Myocyte (in vitro differentiated cells): ENCODE measurements at places on chromosomes 2 and 18. TPM values are rescaled to one million over a fixed set of nuclear protein-coding genes. Genes with fewer than 3 reads are reported as not detected.

OR6B3 gene
- total RNA-seq: not detected in 2 replicates

DNA sequence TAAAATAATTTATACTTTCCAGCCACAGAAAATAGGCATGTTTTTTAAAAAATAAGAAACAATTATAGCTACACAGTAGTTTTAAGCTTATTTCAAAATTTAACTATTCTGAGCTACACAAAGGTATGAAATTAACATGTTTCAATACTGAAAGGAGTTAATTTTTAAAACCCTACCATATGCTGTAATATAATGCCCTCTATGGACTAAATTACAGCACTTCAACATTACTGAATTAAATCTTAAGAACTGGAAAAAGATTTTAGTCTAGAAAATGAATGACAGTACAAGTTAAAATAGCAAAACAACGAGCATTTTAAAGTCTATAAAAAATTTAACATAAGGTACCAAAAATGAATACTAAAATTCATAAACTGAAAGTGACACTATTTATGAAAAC, 36.3 kb downstream of the RTN4 start:
- DNase-seq: no peak

GRCh38 chr2:30569946-30570345, 122.9 kb downstream of the LCLAT1 start:
- no peak for DNase-seq

DNA sequence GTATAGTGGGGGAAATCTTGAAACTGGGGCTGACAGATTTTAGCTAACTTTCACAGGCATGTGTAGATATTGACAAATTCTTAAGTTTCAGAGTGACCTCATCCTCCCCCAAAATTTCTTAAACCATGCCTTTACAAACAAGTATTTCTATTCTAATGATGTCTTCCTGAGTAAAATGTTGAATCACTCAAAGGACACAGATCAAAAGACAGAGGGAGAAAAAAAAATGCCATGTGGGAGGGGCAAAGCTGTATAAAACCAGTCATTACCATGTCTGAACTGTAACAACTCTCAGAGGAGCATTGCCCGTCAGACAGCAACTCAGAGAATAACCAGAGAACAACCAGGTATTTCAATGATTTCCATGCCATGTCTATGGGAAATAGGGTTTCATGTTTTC, at the start of gene SERPINB2:
SERPINB2 (plus strand) TSS at position 282 of the 400 bp plus-strand sequence. CDS start 3,740 bp downstream, outside the sequence.
- DNase-seq: no peak

PHLPP1 gene
- total RNA-seq: 4.8 and 4.9 TPM in 2 replicates

GRCh38 chr18:24491927-24492834, 31.7 kb downstream of the HRH4 start:
- DNase-seq: no peak

- no peak for DNase-seq
Measured at GRCh38 chr2:82636402-82637020, 1822.6 kb downstream of the SUCLG1 start.

STPG4 gene
- 0.24 TPM in 1 of 2 replicates, not detected in the other for total RNA-seq

- DNase-seq: no peak
Measured at GRCh38 chr18:39365836-39366485, 1800.4 kb upstream of the CELF4 start.

DNA sequence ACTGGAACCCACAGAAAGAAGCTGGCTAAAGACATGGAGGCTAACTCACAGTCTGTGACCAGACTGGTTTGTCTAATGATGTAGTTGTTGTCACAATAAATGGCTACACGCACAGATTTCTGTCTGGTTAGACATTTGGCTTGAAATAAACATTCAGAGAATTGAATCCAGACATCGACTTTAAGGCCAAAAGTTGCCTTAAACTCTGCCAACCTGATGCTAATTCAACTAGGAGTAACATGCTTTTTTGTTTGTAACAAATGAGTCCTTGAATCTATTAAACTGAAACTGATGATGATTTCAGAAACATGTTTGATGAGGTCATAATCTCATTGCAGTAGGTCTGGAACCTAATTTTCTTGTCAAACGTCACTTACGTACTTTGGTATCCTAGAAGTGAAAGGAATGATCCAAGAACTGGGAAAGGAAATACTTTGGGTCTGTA, 123.8 kb downstream of the ERBB4 start:
- no peak for DNase-seq

DNA sequence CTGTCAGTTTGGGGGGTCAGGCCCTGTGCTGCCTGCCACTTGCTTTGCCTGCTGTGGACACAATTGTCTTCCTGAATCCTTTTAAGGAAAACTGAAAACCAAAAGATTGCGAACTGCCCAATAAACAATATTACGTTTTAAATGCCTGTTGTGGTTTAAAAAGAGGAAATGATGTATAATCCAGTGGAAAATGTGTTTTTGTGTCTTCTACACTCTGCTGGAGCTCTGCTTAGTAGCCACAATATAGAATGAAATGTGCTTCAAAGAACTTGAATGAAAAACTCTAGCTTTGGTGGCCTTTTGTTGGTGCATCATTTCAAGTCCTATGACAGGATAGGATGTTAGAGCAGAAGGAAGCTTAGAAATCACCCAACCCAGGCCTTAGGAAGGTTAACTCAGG, 23.2 kb upstream of the CABYR start:
- no peak for DNase-seq

DNA sequence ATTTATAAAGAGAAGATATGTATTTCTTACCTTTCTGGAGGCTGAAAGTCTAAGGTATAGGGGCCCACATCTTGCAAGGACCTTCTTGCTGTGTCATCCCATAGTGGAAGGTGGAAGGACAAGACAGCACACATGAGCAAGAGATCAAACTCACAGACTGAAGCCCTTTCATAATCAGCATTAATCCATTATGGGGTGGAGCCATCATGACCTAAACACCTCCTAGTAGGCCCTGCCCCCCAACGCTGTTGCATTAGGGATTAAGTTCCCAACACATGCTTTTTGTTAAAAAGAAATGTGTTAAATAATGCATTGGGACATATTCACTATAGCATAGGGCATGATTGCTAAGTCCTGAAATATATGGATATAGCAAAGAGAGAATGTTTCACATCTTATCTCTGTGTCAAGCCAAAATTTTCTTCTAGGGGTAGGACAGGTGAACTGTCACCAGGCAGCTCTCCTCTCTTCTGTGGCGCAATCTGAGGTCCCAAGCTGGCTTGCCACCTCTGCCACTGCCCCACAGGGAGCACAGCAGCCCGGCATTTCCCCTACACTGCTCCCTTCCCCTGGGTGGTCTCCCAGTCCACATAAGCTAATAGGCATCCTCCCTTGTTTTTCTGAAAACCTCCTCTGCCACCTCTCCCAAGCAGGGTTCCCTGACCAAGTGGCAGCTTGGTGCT, 8.3 kb upstream of the CTIF start:
- no peak for DNase-seq

DNA sequence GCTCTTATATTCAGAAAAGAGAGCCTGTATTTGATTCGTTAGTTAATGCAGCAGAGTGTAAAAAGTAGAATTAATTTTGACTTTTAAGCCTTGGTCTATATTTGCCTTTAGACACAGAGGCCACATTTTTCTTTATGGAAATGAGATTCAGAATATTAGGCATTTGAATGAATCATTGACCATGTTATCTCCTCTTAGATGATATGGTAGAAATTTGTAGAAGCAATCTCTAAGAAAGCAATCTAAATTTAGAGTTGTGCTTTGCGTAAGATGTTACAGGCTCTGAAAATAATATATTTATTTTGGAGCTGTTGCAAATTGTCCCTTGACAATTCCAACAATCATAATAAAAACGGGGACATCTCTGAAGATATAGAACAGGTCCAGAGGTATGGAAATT, 68.3 kb upstream of the ST6GAL2 start:
- DNase-seq: no peak

DNA sequence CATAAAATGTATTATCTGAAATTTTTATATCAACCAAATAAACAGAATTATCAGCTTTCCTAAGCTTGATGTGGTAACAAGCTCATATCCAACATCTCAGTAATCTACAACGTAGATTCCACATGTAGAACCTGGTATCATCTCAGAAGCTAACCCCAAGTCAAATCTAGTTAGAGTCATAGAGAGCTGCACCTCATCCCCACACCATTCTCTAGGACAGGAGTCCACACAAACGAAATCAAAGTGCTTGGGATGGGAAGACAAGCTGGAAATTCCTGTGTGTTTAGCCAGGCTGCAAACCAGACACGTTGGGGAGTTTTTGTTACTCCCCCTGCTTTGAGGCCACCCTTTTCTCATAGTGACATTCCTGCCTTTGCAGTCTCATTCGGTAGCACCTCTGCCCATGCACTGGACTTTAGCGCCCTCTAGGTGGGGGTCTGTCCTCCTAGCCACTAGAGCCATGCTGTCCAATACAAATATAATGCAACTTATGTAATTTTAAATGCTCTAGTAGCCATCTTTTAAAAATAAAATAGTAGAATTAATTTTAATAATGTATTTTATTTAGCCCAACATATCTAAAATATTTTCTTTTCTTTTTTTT, 28.1 kb upstream of the SATB2 start:
- DNase-seq: peak; percentile 71

GRCh38 chr2:2886922-2887321, 490.7 kb downstream of the EIPR1 start:
- DNase-seq: no peak

- no peak for DNase-seq
Measured at GRCh38 chr18:42586601-42587000, 528.9 kb downstream of the RIT2 start.

KRTCAP3 gene
- not detected in 2 replicates for total RNA-seq

DNA sequence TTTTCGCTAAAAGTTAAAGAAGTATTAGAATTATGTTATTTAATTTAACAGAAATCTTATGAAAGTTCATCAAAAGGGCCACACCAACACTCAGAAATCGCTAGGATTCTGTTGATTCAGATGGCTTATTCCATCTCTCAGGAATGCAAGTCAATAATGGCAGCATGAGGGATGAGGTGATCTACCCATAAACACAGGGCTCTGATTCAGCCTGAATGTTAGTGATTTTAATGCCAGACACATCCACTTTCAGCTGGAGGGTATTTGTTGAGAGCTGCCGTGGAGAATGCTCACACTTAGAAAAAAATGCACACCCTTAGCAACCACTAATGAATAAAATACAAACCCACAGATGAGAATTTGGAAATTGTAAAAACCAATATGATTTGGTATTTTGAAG, 173.3 kb upstream of the ERBB4 start:
- peak; percentile 19 for DNase-seq

DNA sequence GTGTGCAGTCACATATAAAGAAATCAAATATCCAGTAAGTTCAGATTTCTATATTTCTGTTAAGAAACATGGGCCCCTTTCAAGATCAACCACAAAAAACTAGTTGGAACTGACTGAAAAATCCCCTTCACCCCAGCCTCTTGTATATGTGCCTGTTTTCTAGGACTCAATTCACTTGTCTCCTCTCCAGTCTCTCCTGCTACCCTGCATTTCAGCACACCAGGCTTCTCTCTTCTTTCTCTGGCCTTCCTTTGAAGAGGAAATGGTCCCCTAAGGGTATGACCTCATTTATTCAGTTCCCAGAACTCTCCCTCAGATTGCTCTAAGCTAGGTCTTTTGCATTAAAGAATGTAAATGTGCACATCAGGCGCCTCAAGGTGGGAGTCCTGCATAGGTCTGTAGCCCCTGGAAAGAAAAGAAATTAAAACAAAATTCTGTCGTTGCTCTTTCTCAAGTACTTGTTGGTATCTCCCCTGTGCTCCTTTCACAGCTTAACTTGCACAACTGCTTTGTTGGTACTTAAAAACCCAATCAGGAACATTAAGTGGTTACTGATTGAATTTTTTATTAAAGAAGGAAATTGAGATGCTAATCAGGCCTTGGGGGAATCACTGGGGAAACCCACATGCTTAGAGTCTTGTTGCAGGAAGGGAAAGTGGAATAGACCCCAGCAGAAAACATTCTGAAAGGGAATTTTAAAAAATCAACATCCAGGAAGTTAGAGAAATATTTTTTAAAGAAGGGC, 278.4 kb downstream of the AGPS start:
- no peak for DNase-seq

CD8B2 gene
- total RNA-seq: not detected in 2 replicates

DNA sequence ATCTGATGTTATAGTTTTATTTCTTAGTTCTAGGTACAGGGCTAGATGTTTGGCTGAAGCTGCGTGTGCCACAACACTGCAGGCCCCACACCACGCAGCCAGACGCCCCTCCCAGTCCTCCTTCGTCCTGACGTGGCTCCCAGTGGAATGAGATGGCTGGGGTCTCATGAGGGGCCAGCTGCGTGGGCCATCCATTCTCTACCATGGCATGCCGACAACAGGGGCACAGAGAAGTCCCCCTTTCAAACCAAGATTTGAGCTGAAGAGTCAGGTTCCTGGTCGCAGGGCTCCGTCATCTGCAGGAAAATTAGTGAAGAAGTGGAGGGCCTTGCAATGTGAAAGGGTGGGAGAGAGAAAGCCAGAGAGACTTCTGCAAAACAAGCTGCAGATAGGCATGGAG, 64.5 kb downstream of the PARD6G start:
- no peak for DNase-seq

LCLAT1 gene
- 13.8 and 15.4 TPM in 2 replicates for total RNA-seq

DNA sequence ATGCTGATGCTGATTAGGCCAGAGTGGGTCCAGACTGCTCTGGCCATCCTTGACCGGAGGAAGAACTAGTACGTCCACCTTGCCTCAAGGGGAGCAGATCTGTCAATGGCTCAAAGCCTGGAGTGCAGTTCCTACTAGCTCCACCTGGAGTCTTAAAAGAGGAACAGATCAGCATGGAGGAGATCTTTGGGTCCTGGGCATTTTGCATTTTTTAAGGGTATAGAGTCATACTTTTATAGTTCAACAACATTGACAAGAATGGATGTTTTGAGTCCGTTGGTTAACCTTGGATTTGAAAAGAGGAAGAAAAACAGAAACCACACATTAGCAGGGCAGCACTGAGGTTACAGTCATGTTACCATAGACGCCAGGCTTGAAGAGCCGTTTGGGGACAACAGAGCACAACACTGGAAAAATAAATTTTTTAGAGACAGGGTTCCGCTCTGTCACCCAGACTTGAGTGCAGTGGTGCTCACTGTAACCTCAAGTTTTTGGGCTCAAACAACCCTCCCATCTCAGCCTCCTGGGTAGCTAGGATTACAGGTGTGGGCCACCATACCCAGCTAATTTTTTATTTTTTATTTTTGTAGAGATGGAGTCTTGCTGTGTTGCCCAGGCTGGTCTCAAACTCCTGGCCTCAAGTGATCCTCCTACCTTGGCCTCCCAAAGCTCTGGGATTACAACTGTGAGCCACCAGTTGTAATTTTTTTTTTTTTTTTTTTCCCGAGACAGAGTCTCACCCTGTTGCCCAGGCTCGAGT, 78.5 kb downstream of the PRKCE start:
- DNase-seq: no peak
